ENCODE measurements at places on chromosomes 2 and 18.

- no peak for DNase-seq
These were observed 55.7 kb downstream of the ITSN2 start for GRCh38 chr2:24304631-24305030.

GRCh38 chr2:189406586-189407233 lies 34.6 kb upstream of the WDR75 start:
- no peak for DNase-seq

DNA sequence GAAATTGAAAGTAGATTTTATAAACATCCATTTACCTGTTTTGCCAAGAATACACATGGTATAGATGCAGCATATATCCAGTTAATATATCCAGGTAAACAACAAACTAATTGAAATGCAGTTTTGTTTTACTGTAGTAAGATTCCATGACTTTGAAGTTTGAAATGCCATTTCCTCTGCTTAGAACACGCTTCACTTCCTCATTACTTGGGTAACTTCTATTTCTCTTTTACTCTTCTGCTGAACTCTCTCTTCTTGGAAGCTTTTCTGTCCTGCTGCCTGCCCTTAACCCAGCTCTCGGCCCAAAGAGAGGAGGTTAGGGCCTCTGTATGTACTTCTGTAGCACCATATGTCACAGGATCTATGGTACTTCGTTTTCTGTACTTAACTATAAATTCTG lies 14.1 kb upstream of the IL1RL2 start:
- DNase-seq: no peak

GRCh38 chr2:213119061-213119809 lies 32.2 kb downstream of the IKZF2 start:
- DNase-seq: no peak

DNA sequence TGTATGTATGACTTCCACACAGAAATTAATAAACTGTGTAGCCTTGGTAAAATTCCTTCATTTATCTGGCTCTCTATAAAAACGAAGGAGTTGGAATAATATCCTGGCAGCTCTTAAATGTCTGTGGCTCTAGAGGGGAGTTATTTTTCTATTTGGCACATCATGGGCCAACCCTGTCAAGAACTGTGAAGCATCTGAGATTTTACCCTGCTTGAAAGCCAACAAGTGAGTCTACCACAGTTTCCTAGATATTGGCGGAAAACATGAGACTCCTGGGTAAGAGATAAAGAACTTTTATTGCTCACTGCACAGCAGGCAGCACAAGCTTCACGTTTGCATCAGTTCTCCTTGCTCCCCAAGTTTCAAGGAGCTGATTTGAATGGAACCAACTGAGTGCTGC lies 346.7 kb upstream of the CYRIA start:
- DNase-seq: no peak

GRCh38 chr2:221571025-221571550 lies 1.0 kb downstream of the EPHA4 start:
- DNase-seq: peak; percentile 8

- DNase-seq: no peak
These were observed 239.7 kb downstream of the SH3BP4 start for GRCh38 chr2:235191486-235191885.

DNA sequence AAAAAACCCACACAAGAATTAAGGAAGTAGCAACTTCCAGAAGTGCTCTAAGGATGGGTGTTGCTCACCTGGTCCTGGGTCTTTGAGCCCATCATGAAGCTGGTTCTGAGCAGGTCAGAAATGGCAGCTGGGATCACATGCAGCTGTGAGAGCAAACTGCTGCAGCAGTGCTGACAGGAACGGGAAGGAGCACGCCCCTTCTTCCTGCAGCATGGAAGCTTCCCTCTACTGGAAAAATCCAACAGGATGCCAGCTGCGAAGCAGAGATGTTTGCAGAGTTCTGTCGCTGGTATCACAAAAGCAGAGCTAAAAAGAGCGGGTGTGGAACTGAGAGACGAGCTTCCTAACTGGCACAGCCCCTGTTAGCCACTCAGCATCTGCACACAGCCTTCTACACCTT lies 33.7 kb downstream of the EIF4E2 start:
- no peak for DNase-seq

DNA sequence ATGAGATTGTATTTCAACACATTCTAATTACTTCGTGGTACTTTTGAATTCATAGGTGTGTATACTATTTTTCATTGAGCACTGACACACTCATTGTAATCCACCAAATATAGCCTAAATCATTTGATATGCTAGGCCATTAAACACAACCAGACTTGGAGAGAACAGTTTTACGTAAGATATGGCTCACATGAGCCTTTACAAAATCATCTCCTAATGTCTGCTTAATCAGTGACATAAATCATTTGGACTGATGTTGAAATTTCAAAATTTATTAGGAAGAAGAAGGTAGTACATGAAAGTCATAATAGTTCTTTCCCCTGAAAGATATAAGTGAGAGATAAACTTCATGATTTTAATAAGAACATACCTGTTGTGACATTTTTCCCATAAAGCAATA lies 550.2 kb upstream of the LINC00305 start:
- DNase-seq: no peak
